Activated T-helper 2 cell treated with anti-CD3 and anti-CD28 coated beads, Interferon-gamma antibody, Interleukin-2, Interleukin-4, amounts not matched to agents 10 μg/mL and 5 μg/mL and 100 μg/mL, durations not matched to agents 14 hours and 24 hours and 36 hours (primary cell): ENCODE measurements at places on chromosomes 1 and 21. TPM values are rescaled to one million over a fixed set of nuclear protein-coding genes. Genes with fewer than 3 reads are reported as not detected.

GRCh38 chr1:82152356-82153271 is 351.9 kb downstream of the ADGRL2 start:
- no peaks in the 10 kb centered on the region for H3K4me1 ChIP-seq
- no peaks in the 10 kb centered on the region for H3K36me3 ChIP-seq
- H3K27ac ChIP-seq = no peak overlapping the region

GRCh38 chr1:195597891-195598290 is 1010.3 kb downstream of the KCNT2 start:
- H3K36me3 ChIP-seq = no peaks in the 10 kb centered on the region
- no peaks in the 10 kb centered on the region for H3K4me1 ChIP-seq
- H3K27me3 ChIP-seq = no peaks in the 10 kb centered on the region
- H3K27ac ChIP-seq = no peak overlapping the region

The TCEA3 gene
- 3.3 and 5.6 TPM in 2 replicates for total RNA-seq

The OR10J1 gene
- total RNA-seq = not detected in 2 replicates

The KAZN gene
- 0.68 and 1.2 TPM in 2 replicates for total RNA-seq

DNA sequence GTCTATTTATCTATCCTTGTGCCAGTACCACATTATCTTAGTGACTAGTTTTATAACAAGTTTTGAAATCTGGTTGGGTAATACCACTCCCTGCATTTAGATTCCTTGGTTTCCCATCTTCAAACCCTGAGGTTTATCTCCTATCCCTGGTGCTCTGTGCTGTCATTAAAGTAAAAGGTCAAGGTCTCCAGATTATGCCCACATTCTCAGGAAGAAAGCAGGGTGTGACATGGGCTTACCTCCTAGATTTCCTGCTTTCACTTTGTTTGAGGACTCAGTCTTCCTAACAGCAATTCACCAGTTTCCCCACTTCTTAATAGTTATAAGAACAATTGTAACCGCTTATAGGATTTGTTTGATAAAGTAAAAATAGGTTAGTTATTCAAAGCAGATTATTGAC is 86.0 kb downstream of the CACHD1 start:
- peaks cover 20% of the 10 kb centered on the region for H3K27me3 ChIP-seq
- peaks cover 6% of the 10 kb centered on the region for H3K4me1 ChIP-seq
- H3K4me3 ChIP-seq = no peak overlapping the region
- no peak overlapping the region for H3K27ac ChIP-seq
- H3K36me3 ChIP-seq = no peaks in the 10 kb centered on the region

GRCh38 chr1:44531785-44532566 is 126.9 kb downstream of the RNF220 start:
- no peak overlapping the region for H3K27ac ChIP-seq
- H3K27me3 ChIP-seq = peaks cover 10% of the 10 kb centered on the region
- H3K4me3 ChIP-seq = no peak overlapping the region
- H3K4me1 ChIP-seq = peaks cover 6% of the 10 kb centered on the region
